Retina (tissue), 1 donor: ENCODE measurements at places on chromosomes 6 and 20.
A peak's percentile ranks its signal among the peaks of the same experiment; 100 is the strongest.

DNA sequence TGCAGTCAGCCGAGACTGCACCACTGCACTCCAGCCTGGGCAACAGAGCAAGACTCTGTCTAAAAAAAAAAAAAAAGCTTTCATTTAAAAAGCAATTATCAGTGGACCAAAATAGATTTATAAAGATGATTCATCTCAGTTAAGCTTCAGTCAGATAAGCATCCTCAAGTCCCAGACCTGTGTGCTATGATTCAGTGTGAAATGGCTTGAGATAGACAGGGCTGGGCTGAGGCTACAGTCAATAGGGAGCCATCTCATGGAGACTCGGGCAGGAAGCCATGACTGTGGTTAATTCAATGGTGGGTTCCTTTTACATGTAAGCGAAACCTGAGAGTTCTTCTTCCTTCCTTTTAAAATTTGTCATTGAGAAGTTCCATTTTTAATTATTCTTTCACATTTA is 276.0 kb downstream of the TFAP2A start:
- no peak for DNase-seq

DNA sequence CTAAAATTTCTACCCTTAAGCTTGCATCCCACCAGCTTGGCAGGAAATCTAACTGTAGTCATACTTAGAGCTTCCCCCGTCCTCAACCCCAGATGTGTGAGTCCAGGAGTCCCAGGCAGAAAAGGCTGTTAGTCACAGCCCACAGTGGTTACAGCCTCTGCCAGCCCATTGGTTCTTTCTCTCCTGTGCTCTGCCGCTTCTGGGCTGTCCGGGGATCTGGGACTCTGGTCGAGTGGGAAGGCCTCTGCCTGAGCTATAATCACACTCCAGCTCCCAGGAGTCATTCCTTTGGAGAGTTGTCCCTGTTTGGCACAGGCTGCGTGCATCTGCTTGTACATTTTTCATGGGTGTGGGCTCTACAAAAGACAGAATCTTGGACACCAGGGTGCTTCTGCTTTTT is 45.6 kb upstream of the FYN start:
- no peak for DNase-seq

DNA sequence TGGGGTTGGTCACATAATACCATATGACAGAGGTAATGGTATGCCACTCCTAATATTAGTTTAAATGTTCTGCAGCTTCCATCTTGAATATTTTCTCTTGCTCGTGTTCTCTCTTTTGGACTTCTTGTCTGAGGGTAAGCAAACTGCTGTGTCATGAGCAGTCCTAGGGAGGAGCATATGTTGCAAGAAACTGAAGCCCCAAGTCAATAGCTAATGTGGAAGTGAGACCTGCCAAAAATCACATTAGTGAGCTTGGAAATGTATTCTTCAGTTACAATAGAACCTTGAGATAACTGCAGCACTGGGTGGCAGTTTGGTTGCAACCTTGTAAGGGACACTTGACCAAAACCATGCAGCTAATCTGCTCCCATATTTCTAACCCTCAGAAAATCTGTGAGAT is 178.2 kb upstream of the IMPG1 start:
- DNase-seq, result no peak

DNA sequence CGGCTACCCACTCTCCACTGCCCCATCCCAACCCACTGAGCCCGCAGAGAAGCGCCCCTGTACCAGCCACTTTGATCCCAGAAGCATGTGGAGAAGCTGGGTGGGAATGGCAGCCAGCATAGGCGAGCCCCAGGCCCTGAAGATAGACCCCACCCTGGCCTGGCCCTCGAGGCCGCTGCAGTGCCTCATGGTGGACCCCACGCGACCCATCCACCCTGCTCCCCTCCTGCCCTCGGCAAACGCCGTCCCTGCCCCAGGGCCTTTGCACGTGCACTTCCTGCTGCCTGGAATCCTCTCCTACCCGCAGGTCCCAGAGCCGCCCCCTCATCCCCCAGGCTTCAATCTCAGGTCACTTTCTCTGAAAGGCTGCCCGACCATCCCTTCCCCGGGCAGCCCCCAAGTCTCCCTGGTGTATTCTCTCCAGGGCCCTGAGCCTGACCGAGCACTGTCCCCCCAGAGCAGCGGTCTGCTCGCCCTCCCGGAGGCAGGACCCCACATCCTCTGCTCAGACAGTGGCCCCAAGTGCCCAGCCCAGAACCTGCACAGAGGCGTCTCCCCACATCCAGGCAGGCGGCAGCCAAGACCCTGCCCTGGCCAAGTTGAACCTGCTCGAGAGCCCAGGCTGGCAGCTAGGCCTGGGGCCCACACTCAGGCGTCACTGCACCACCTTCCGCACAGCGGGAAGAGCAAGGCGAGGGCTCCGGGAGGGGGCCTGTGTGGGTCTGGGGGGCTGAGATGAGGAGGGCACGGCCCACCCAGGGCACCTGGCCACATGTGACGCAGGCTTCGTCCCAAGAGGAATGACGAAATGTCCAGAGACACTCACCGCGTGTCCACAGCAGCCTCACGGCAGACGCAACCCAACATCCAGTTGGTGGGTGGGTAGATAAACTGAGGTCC is 14.0 kb downstream of the KCNQ2 start:
- DNase-seq, result no peak

DNA sequence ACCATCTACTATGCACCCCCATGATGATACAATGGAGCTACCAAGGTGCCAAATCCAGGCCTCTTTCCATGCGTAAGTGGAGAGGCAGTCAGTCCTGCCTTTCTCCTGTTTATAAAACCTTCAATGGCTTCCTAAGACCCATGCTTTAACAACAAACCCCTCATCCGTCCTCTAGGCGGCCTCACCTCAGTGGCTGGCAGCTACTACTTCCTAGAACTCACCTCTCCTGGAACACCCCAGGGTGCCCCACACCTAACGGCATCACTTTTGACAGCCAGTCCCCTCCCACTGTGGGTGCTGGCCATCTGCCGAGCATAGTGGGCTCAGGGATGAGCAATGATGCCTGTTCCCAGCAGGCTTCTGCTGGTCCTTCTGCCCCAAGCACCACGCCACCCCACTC is 80.0 kb upstream of the TAB2 start:
- DNase-seq, result no peak

DNA sequence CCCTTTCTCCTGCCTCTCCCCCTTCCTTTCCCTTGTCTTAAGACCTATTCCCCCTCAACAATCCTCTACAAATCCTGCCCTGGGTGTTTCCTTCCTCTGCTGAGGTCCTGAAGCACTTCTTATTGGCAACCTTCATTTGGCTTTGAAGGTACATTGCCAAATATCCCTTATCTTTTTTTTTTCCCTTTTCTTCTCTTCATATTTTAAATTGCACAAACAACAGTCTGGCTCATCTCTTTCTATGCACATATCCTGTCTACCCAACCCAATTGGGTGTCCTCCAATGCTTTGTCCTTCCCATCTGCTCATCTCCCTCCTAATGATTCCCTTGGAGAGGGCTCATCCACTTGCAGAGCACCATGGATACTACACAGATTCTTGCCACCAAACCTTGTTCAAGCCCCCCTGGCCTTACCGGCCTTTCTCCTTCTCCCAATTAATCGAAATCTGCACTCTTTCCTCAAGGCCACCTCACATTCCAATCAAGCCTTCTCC is 537.9 kb upstream of the JARID2 start:
- no peak for DNase-seq

DNA sequence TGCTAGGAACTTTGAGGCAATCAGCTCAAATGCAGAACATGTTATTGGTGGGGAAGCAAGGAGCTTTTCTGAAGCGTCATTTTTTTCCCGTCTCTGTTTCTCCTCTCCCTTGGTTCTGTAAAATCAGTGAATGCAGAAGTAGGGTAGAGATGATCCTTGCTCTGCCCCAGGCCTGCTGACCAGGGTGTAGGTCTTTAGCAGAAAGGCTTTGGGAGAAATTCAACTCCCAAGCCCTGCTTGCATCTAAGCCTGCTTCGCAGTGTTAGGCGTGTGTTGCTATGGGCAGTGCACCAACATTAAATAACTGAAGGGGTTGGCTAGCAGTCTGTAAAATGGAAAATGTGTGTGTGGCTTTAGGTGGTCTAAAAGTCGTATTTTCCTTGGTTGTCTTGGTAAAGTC is 45.9 kb downstream of the SASH1 start:
- DNase-seq, result no peak

GRCh38 chr6:78835817-78836216 is 31.5 kb upstream of the IRAK1BP1 start:
- no peak for DNase-seq

DNA sequence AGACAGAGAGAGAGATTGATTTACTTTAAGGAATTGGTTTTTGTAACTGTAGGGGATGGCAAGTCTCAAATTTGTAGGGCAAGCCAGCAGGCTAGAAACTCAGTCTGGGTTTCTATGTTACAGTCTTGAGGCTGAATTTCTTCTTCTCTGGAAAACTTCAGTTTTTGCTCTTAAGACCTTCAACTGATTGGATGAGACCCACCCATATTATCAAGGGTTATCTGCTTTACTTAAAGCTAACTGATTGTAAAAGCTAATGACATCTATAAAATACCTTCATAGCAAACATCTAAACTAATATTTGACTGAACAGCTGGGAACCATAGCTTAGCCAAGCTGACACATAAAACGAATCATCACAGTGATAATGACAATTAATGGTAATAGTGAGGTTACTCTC is 22.4 kb downstream of the SLC35F1 start:
- DNase-seq, result no peak

DNA sequence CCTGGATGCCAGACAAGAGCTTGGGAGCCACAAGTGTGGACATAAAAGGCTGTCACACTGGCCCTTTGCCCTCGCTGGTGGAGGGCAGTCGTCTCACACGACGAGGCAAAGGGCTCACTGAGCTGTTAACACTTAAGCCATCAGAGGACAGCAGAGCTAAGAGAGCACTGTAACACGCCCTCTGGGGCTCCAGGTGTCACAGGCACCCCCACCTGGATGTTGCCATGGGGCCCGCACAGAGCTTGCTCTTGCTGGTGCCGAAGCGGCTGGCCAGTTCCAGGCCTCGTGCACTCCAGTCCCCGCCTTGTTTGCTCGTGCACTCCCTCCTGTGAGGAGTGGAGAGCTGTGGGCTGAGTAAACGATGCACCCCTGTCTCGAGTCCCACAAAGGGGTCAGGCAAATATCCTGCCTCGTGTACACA is 37.4 kb downstream of the SLC35D3 start:
- peak; percentile 44 for DNase-seq

- DNase-seq, result peak; percentile 89
Observed at GRCh38 chr20:47725248-47725973, 59.9 kb downstream of the SULF2 start.

GRCh38 chr6:163415620-163416556 is 1.4 kb downstream of the QKI start:
- peak; percentile 67 for DNase-seq

DNA sequence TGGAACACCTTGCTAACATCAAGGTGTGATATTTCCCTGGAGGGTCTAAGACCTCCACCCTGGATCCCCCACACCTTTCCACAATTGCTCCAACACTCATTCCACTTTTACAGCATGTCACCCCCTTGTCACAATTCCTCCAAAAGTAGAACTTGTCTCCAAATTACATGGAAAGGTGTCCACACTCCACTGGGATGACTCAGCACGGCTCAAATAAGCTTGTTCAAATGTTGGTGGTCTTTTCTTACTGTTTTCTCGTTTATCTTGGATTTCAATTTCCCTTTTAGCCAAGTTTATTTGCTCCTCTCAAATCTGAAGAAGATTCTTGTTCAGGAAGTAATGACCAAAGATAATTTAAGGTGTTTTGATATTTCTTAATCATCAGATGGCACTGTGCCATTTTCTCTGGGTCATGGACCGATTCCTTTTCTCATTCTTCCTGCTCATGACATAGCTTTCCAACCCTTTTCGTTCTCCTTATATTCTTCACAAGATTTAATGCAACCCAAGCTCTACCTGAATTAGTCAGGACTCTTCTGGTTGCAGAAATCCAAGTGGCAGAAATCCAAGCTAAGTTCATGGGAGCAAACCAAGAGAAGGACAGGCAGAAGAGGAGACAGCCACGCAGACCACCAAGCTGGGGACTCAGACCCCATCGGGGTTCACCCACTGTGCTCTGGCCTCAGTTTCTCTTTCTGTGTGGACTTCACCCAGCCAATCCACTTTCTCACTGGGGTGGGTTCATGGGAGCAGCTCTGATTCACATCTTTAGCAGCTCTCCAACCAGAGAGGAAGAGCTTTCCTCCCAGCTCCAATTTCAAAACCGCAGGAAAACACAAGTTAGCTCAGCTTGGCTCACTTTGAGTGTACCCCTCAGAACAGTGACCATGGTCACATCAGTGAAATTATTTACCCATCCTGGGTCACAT is 110.5 kb upstream of the CDYL start:
- no peak for DNase-seq

- DNase-seq, result peak; percentile 40
Observed at GRCh38 chr6:31037169-31037568, 26.9 kb downstream of the MUC22 start.

GRCh38 chr6:82072121-82072521 is 175.4 kb downstream of the IBTK start:
- DNase-seq, result no peak

DNA sequence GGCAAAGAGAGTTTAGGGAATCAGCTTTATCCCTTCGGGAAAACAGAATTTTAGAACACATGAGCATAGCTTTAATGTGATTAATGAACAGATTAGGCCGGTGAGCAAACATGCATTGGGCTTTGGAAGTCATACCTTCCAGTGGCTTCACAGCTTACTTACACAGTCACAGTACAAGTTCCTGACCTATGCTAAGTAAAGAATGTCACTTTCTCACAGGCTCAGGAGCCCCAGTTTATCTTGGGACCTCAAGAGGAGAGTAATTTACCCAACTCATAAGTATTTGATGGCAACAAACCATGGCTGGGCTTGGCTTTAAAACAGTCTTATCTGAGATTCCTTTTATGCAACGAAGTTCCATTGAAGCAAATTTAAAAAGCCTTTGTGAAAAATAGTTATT is 195.9 kb downstream of the AKAP7 start:
- DNase-seq, result no peak

DNA sequence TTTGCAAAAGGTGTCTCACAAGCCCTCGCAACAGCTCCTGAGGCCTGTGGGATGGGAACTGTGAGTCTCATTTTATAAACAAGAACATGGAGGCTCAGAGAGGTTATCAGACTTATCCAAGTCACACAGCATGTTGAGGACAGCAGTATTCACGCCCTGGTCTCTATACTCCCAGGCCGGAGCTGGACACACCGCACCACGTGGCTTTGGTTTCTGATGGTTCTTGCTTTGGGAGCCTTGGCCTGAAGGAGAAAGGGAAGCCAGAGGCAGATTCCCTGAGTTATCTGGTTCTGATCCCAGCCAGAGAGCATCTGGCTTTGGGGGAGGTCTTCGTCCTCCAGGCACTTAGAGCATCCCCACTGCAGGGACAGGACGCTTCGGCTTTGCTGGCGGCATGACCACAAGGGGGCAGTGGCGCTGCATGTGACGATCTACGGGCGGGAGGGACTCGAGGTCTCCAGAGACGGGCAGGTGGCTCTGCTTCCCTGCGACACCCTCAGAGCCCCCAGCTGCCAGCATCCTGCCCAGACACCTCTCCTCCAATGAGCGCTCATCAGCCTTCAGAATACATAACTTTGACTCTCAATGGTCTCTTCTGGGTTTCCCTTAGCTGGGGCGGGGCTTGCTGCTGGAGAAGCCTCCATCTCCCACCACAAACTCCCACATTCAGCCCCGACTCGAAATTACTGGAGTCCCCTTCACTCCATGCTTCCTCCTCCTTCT is 51.4 kb upstream of the SAYSD1 start:
- peak; percentile 86 for DNase-seq

- peak; percentile 44 for DNase-seq
Observed at GRCh38 chr6:96626759-96627364, 63.9 kb downstream of the FHL5 start.
